ENCODE measurements at places on chromosomes 13 and 19.

DNA sequence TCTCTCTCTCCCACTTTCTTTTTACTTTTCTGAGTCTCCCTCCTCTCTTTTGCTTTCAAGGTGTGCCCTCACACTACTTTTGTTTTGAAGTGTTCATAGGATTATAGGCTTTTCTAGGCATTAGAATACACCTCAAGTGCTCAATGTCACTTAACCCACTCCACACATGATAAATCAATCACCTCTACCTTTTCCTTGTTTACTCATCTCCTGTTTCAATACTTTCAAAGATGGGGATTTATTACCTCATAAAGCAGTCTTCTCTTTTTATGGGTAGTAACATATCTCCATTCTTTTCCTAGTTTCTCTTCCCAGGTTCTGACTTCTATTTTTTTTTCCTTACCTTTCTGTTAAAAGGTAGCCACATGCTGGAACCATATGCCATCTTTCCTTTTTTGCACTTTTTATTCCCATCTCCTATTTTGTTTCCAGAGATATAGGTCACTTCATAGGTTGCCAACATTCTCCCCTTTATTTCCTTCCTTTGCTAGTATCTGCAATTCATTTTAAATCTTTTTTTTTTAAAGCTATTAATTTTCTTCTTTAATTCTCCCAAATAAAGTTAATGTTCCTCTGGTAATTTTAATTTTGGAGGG lies 137.6 kb upstream of the SLC10A2 start:
- DNase-seq: no peak

- DNase-seq: no peak
Observed at GRCh38 chr13:90447034-90447733, 900.3 kb upstream of the MIR17HG start.

GRCh38 chr19:14473978-14474578 lies 1.1 kb downstream of the PTGER1 start:
- DNase-seq: no peak

DNA sequence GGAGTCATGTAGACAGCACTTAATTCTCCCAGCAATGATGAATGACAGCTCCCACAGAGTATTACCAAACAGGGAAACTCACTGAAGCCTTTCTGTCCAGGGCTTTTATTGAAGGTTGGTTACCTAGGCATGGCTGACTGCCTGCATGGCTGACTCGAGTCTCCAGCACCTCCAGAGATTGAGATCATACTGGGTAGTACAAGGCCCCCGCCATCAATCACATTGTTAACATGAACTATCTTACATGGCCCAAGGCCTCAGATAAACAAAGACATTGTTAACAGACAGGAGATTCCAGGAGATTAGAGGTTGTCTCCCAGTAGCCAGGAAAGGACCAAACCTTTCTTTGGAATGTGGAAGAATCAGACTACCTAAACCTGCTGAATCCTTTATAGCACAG lies 128.3 kb upstream of the LSM14A start:
- DNase-seq: no peak

GRCh38 chr13:30034458-30034795 lies 184.0 kb upstream of the UBL3 start:
- no peak for DNase-seq

- no peak for DNase-seq
Observed at GRCh38 chr19:6779206-6779605, 6.7 kb downstream of the VAV1 start.

DNA sequence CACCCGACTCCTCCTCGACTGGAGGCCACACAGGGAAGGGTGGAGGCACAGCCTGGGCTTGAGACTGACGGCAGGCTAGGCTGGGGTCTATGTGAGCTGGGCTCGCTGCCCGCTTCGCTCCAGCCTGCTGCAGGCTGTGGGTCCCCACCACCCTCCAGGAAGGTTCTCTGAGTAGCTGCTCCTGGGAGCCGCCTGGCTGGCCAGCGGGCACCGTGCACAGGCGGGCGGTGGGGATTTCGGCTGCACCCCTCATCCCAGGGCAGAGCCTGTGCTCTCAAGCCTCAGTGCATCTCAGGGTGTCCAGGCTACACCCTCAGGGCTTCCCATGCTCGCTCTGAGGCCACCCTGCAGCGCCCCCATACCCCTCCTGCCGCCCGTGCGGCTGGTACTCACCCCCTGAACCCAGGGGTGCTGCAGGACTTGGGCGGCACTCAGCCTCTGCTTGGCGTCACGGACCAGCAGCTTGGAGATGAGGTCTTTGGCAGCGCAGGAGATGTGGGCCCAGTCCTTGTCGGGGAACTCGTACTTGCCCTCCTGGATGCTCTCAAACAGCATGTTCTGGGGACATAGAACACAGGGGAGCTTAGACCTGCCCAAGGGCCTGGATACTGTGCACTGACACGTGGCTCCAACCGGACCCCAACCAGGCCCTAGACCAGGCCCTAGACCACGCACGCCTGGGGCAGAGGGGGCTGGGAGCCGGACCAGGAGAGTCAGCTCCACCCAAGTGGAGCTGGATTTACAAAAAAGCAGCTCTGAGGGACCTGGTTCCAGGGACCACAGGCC lies 10.2 kb downstream of the MKNK2 start:
- DNase-seq: no peak

- DNase-seq: no peak
Observed at GRCh38 chr13:27404680-27405079, 19.7 kb upstream of the GTF3A start.
